ENCODE measurements at places on chromosomes 5 and 9. TPM values are rescaled to one million over a fixed set of nuclear protein-coding genes. Genes with fewer than 3 reads are reported as not detected.

The DAB2IP gene
- total RNA-seq, result 54.8 TPM

The SLC27A6 gene
- total RNA-seq, result 52.2 TPM

GRCh38 chr9:105079457-105079856 lies 151.5 kb upstream of the ABCA1 start:
- no peak for DNase-seq

- no peak for DNase-seq
Observed at GRCh38 chr9:91077624-91078368, 276.2 kb downstream of the SYK start.

DNA sequence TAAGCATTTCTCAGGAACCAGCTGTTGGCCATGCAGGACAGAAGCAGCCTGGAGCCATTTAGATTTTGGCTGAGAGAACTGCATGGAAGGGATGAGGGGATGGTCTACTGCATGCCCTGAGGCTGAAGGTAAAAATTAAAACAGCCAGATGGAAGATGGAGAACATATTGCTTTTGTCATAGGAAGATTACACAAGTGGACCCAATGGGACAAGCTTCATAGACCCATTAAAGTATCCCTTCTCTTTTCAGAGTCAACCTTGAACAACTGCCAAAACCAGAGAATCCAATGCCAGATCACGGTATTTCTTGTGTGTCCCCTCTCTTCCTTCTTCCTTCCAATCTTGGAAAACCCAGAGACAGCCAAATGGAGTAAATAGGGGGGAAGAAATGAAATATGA lies 253.4 kb downstream of the NR2F1-AS1 start:
- DNase-seq, result no peak

The ADAMTSL2 gene
- 5.1 TPM for total RNA-seq

The FGF18 gene
- 18.5 TPM for total RNA-seq

The SEMA6A gene
- 6.4 TPM for total RNA-seq

The MYO10 gene
- total RNA-seq, result 4.9 TPM

- DNase-seq, result no peak
Observed at GRCh38 chr5:143524338-143524945, 121.0 kb upstream of the NR3C1 start.

GRCh38 chr5:126998895-126999570 lies 31.3 kb downstream of the MARCHF3 start:
- no peak for DNase-seq

DNA sequence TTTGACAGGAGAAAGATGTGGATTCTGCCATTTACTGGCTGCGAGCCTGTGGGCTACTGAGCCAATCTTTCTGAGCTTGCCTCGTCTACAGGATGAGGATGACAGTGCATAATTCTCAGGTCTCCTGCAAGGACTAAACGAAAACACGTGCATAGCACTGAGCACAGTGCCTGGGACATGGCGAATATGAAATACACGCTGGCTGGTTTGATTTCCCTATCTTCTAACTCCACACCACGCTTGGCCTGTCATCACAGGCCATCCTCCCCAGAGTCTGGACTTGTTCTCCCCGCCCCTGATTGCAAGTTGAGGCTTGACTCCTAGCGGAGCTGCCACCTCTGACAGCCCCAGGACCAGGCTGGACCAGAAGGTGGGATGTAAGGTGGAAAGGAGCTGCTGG lies 37.9 kb downstream of the ARPC5L start:
- no peak for DNase-seq

The SPATA31E1 gene
- total RNA-seq, result not detected

GRCh38 chr9:71308454-71308853 lies 187.0 kb upstream of the TRPM3 start:
- no peak for DNase-seq

GRCh38 chr9:95819636-95820035 lies 55.9 kb upstream of the ERCC6L2 start:
- DNase-seq, result no peak

GRCh38 chr5:42561656-42562055 lies 138.4 kb downstream of the GHR start:
- DNase-seq, result no peak

- DNase-seq, result no peak
Observed at GRCh38 chr9:127856094-127856728, 1.8 kb upstream of the ENG start.

The CTNND2 gene
- 5.4 TPM for total RNA-seq

DNA sequence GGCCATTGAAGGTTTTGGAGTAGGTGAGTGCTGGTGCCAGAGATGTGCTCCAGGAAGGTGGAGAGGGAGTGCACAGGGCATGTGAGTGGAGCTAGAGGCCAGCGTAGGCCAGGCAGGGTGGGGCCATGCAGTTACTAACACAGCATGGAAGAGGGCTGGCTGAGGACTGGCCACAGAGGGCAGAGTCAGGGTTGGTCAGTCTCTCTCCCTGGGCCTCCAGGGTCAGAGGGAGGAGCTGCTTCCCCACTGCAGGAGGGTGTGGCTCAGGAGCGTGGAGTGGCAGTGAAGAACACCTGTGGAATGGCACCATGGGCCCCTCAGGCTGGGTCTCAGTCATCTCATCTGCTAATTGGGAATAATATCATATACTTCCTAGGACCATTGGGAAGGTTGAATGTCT lies 167.7 kb downstream of the MACROH2A1 start:
- no peak for DNase-seq

The ORM2 gene
- not detected for total RNA-seq

DNA sequence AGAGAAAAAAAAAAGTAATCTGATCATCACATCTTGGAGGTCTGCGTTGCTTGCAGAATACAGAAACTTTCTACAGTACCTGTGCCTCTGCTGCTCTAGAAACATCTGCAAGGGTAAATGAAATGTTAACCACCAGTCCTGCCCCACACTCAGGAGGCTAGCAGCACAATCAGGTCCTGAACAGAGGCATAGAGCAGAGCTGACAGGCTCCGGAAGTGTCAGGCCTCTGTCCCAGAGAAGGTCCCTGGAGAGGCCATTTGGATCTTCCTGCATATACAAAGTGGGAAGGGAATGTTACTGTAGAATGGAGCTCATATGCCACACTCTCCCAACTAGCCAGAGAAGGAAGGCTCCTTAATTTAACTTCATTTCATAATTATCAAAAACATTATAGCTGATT lies 7.2 kb downstream of the NRG2 start:
- no peak for DNase-seq

- no peak for DNase-seq
Observed at GRCh38 chr9:7303907-7304626, 495.5 kb downstream of the DMAC1 start.

The HAVCR2 gene
- total RNA-seq, result 2.8 TPM

GRCh38 chr9:5696884-5697283 lies 68.0 kb downstream of the RIC1 start:
- no peak for DNase-seq

- DNase-seq, result no peak
Observed at GRCh38 chr5:171713152-171713551, 72.5 kb upstream of the SMIM23 start.

DNA sequence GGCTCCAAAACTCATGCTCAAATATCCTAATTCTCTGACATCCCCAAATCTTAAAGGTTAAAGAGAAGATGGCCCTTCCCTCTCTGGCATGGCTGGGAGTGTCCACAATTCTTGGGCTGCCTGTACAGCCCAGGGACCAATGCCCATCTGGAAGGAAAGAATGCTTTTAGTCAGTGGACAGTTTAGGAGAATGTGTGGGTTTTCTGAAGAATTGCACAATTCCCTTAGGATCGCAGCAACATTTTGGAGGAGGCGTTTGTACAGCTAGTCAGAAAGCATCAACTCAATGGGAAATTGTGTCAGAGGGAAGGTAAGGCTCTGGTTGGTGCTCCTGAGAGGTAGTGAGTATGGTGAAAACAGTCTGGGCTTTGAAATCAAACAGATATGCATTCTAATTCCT lies 15.0 kb downstream of the FAM193B start:
- no peak for DNase-seq

DNA sequence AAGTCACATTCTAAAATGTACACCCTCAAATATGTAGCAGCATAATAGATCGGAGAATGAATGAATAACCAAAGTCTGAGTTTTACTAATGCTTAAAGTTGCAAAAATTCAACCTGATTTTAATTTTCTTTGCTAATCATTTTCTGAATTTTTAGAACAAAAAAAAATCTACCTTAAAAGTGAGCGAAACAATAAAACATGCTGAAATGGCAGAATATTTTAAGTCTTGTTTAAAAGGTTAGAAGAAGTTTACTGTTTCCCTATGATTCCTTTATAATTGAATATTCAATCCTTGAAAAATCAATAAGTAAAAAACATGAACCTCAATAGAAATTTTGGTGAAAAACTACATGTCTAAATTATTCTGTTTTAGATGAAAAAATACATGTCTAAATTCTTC lies 27.1 kb upstream of the ZNF462 start:
- no peak for DNase-seq

The LSM11 gene
- total RNA-seq, result 1.7 TPM

- DNase-seq, result no peak
Observed at GRCh38 chr5:24750355-24750754, 105.6 kb upstream of the CDH10 start.

The FOXD4L3 gene
- not detected for total RNA-seq

The TMC1 gene
- not detected for total RNA-seq

DNA sequence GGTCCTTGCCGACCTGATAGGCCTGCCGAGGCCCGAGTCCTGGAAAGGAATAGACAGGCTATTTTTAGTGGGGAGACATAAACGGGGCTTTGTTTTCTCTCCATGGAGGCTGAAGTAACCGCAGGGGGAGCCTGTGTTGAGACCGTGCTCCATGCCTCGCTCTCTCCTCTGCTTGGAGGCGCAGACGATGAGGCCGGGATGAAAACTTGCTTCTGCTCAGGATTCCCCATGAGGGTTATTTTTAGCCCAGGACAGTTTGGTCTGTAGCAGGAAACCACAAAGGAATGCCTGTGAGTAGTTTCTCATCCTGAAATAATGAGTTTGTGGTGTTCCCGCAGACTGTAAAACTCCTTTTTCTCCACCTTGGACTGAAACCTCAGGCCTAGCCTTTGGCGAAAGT lies 81.9 kb upstream of the RARS1 start:
- no peak for DNase-seq

The GCNT4 gene
- total RNA-seq, result 0.17 TPM

The CACNA1B gene
- 0.20 TPM for total RNA-seq

GRCh38 chr9:31445960-31446359 lies 938.5 kb upstream of the ACO1 start:
- DNase-seq, result no peak

- no peak for DNase-seq
Observed at GRCh38 chr5:173891308-173892116, 3.4 kb downstream of the CPEB4 start.

Data from left ventricle myocardium superior (tissue), 1 donor.